ENCODE measurements at places on chromosomes 7 and 10. TPM values are rescaled to one million over a fixed set of nuclear protein-coding genes. Genes with fewer than 3 reads are reported as not detected.

- DNase-seq = no peak
Measured at GRCh38 chr7:47721670-47722069, 139.8 kb upstream of the TNS3 start.

OR2A42 gene
- 2.4 TPM for polyA plus RNA-seq

DNA sequence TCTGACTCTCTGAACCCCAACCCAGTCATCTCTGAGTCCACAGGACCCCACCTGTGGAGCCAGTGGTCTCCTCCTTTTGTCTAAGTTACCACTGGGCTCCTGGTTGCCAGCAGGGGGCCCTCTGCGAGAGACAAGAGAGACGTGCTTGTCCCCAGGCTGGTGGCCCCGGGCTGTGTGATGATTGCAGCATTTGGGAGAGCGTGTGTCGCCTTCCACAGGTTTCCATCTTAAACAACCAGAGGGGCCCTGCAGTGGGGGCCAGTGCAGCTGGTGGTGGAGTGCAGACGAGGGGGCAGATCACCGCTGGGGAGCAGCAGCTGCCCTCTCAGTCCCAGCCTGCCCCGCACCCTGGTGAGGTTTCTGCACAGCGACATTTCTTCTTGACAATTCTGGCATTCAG, 122.4 kb upstream of the PPP2R2D start:
- DNase-seq = no peak

GRCh38 chr10:13346283-13347042, 1.6 kb downstream of the SEPHS1 start:
- DNase-seq = peak; percentile 52

- no peak for DNase-seq
Measured at GRCh38 chr7:96314402-96315124, 7.3 kb downstream of the SLC25A13 start.

EPC1 gene
- polyA plus RNA-seq = 87.4 TPM
